ENCODE measurements at places on chromosomes 12 and 14.

- DNase-seq = no peak
Observed at GRCh38 chr14:62662811-62663455, 382.3 kb downstream of the KCNH5 start.

- DNase-seq = no peak
Observed at GRCh38 chr12:50006754-50007442, 18.4 kb downstream of the RACGAP1 start.

- DNase-seq = no peak
Observed at GRCh38 chr14:72544615-72545387, 349.1 kb downstream of the DPF3 start.

DNA sequence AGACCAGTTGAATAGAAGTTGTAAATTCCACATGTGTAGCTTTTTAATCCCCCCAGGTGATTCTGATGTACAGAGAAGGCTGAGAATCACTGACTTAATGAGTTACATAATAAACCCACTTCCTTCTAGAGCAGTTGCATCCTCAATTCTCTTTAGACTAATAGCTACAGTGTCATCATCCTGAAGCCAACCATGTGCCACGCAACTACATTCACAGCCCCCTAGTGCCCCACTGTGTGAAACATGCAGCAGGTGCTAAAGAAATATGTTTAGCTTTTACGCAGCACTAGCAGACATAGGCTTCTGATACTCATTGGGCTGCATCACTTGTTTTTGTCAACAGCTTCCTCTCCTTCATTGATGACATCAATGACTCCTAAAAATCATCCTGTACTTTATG lies 1168.3 kb downstream of the BCL11B start:
- no peak for DNase-seq

DNA sequence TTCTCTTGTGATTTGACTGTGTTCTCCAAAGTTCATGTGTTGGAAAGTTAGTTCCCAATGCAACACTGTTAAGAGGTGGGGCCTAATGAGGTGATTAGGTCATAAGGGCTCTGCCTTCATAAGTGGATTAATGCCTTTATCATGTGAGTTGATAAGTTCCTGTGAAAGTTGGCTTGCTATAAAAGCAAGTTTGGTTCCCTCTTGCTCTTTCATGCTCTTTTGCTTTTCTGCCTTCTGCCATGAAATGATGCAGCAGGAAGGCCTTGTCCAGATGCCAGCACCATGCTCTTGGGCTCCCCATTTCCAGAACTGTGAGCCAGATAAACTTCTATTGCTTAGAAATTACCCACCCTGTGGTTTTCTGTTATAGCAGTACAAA lies 41.9 kb downstream of the SLC16A7 start:
- no peak for DNase-seq

GRCh38 chr12:51011955-51012354 lies 14.2 kb downstream of the SLC11A2 start:
- no peak for DNase-seq

- DNase-seq = no peak
Observed at GRCh38 chr12:69057742-69058141, 124.8 kb upstream of the CPM start.

GRCh38 chr12:41365653-41366171 lies 177.6 kb downstream of the PDZRN4 start:
- DNase-seq = no peak

- DNase-seq = no peak
Observed at GRCh38 chr12:24379433-24379832, 430.0 kb upstream of the SOX5 start.

DNA sequence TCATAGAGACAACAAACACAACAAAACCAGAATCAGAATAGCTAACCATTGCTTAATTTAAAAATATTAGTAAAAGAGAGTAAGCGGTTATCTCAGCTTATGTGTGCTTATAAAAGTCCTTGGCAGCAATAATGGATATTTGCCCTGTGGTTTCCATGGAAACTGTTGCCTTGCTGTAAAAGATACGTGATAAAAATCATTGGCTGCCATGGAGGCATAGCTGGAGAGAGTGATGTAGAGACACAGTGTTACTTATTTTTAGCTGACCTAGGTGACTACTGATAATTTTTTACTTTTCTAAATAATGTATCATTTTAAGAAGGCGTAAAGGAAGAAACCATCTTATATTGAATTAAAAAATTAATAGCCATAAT lies 92.9 kb downstream of the ERC1 start:
- no peak for DNase-seq

DNA sequence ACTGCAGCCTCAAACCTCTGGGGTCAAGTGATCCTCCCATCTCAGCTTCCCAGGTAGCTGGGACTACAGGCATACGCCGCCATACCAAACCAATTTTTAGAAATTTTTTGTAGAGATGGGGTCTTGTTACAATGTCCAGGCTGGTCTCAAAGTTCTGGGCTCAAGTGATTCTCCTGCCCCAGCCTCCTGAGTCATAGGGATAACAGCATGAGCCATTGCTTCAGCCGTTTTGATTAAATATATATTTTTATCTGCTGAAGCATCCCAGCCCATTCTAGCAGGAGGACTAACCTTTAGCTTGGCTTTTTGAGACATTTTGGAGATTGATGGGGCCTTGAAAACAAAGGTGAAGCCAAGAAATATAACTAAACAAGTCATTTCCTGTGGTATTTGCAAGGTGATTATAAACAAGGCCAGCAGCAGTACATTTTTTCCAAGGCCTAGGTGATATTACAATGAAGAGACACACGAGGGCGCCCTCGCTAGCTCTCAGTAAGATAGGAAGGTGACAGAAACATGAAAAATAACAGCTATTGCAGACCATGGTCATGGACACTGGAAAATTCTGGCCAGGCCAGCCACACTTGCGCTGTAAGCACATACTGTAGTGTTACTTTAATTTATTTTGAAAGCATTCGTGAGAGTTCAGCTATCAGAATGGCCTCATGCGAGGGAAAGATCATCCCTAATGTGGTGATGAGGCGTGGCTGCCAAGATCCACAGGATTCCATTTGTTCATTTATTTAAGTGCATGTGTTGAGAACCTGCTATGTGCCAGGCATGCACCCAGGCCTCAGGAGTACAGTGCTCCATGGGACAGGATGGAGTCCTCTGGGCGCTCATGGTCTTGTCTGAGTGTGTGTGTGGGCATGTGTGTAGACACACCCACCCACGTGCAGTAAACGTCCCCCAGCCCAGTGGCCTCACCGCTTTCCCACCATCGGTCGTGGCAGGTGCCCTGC lies 63.5 kb downstream of the DGLUCY start:
- DNase-seq = peak; percentile 57

DNA sequence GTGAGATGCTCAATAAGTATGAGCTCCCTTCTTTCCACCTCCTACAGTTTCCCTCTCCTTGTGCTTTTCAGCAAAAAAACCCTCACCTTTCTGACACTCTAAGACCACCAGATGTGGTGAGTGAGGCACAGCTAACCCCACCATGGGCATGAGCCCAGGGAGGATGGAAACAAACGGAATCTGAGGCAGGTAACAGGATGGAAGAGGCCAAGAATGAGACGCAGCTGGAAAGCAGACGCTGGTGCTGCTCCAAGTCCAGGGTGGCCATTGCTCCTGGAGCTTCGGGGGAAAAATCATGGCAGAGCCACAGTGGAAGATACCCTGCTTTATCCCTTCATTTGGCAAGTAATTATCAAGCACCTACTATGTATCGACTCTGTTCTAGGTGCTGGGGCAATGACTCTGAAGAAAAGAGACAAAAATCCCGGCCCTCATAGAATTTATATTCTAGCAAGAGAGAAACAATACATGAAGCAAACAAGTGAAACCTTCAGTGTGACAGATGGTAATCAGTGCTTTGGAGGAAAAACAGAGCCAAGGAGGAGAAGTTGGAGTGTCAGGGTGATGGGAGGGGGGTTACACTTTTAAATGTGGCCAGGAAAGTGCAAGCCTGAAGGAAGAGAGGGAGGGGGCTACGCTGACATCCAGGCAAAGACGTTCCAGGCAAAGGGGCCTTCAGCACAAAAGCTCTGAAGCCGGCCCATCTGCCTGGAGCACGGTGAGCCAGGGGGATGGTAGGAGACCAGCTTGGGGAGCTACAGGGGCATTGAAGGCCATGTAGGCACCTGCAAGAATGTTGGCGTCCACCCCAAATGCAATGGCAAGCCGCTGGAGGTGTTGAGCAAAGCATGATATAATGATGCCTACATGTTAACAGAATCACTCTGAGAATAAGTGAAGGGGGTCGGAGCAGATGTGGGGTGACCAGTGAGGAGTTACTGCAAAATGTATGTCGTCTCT lies 154.2 kb downstream of the DPF3 start:
- DNase-seq = no peak

GRCh38 chr14:68191567-68192321 lies 372.2 kb downstream of the RAD51B start:
- no peak for DNase-seq

- DNase-seq = no peak
Observed at GRCh38 chr14:53719536-53719935, 237.1 kb downstream of the BMP4 start.

GRCh38 chr12:56520506-56520905 lies 1.1 kb upstream of the RBMS2 start:
- DNase-seq = no peak

GRCh38 chr12:24595652-24596235 lies 353.2 kb downstream of the BCAT1 start:
- no peak for DNase-seq

DNA sequence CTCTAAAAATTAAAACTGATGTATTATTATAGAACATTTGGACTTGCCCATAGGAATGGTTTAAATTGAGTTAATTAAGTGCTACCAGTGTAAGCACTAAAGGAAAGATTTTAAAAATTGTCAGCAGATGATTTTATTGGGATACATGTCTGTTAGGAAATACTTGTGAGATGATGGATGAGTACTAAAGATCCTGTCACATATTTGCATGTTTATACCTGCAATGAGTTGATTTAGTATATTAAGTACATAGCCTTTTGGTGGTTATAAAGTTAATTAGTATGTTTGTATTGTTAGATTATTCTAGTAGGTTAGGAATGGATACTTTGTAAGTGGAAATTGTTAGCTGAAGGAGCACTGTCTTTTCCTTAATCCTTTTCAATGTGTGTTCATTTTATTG lies 67.2 kb downstream of the CCDC91 start:
- DNase-seq = no peak

- no peak for DNase-seq
Observed at GRCh38 chr12:124464062-124464461, 103.3 kb downstream of the NCOR2 start.

DNA sequence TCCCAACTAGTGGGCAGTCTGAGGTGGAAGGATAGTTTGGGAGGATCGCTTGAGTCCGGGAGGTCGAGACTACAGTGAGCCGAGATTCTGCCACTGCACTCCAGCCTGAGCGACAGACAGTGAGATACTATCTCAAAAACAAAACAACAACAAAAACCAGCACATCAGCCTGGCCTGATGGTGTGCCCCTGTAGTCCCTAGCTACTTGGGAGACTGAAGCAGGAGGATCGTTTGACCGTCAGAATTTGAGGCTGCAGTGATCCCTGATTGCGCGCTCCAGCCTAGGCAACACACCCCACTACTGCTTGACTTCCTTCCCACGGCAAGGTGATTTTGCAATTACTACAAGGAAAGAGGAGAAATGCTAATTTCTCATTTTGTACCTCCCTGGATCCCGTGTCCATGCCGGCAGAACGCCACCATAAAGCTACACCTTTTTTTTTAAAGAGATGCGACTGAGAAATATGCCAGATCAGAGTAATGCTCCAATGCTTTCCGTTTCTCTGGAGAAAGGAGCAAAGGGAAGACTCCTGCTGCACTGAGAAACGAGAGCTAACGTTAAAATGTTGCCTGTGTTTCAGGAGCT lies 672 bp upstream of the SCFD1 start:
- DNase-seq = peak; percentile 41

GRCh38 chr14:36844443-36845195 lies 183.0 kb downstream of the PAX9 start:
- no peak for DNase-seq

DNA sequence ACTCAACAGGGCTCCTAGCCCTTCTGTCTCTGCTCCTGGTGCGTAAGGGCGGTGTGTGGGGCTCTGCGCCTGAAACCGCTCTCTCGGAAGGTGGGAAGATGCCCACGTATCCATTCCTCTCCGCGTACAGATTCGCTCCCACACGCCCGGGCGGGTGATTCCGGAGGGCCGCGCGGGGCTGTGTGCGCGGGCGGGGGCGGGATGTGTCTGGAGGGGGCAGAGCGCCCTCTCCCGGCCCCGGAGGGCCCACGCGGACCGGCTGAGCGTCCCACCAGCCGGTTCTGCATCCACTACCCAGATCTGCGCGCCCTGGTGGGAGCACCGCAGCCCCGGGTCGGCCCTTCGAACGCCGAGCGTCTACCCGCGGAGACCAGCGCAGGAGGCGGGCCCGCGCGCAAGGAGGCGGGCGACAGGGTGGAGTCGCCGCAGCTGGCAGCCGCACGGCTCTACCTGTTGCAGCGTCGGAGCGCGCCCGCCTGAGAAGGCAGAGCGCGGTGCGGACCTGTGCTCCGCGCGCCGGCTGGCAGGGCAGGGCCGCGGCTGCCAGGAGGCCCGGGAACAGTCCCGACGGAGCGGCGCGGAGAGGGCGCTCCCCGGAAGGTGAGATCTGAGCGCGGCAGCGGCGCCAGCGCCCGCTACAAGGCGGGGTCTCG lies 1.4 kb upstream of the KCNK13 start:
- DNase-seq = peak; percentile 54

DNA sequence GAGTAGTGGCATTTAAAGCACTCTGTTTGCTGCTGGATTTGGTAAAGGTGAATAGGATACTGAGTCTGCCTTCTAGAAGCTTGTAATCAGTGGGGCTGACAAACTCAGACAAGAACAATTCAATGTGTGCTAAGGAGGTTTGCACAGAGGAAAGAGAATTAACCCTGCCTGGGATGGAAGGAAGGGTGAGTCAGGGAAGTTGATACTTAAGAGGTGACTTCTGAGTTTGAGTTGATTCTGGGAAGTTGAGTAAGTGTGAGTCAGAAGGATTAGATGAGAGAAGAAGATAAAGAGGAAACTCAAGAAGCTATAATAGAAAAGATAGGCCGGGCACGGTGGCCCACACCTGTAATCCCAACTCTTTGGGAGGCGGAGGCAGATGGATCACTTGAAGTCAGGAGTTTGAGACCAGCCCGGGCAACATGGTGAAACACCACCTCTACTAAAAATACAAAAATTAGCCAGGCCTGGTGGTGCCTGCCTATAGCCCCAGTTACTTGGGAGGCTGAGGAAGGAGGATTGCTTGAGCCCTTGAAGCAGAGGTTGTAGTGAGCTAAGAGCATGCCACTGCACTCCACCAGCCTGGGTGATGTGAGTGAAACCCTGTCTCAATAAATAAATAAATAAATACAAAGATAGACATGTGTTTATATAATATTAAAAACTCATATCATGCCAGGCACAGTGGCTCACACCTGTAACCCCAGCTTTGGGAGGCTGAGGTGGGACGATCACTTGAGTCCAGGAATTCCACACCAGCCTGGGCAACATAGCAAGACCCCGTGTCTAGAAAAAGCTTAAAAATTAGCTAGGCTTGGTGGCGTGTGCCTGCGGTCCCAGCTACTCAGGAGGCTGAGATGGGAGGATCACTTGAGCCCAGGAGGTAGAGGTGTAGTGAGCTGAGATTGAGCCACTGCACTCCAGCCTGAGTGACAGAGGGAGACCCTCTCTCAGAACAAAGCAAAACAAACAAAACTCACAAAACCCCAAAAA lies 126.8 kb upstream of the CPM start:
- DNase-seq = no peak

Data from left colon (tissue), 2 donors.